Stimulated activated CD8-positive, alpha-beta memory T cell treated with anti-CD3 and anti-CD28 coated beads, Interleukin-2, amount 100 ng/mL, for 48 hours (primary cell): ENCODE measurements at places on chromosomes 3 and 15.

- DNase-seq: no peak
Measured at GRCh38 chr15:77478051-77478450, 57.4 kb downstream of the HMG20A start.

DNA sequence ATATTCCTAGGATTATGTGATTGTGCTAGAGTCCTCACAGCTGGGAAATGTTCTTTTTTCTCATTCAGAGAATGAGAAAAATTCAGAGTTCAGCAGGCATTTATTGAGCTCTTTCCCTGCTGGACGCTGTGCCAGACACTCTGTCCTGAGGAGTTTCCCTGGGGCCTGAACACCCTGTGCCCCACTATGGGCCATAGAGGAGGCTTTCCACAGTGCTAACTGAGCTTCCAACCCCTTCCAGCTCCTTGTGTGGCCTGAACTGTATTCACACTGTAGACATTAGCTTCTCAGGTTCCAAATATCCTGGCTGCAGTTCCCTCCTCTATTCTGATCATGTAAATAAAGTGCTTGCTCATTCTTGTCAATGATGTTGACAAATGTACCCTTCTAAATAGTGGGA is 10.0 kb downstream of the ABHD2 start:
- DNase-seq: no peak

DNA sequence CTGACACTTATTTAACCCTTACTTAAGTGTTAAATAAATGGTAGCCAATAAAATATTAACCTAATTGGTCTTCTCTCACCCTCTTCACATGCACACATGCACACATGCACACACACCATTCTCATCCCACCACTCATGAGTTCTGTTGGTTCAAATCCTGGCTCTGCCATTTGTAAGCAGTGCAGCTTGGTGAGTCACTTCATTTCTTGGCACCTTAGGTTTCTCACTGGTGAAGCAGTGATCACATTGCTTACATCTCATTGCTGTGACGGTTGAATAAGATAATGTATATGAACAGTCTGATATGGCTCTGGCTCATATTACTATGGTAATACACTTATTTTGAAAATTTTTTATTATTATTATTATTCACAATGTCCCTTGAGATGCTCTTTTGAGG is 33.8 kb downstream of the RIOX2 start:
- no peak for DNase-seq

GRCh38 chr15:25671132-25671531 is 192.0 kb downstream of the ATP10A start:
- no peak for DNase-seq

GRCh38 chr15:81301815-81302399 is 22.0 kb downstream of the STARD5 start:
- DNase-seq: no peak

DNA sequence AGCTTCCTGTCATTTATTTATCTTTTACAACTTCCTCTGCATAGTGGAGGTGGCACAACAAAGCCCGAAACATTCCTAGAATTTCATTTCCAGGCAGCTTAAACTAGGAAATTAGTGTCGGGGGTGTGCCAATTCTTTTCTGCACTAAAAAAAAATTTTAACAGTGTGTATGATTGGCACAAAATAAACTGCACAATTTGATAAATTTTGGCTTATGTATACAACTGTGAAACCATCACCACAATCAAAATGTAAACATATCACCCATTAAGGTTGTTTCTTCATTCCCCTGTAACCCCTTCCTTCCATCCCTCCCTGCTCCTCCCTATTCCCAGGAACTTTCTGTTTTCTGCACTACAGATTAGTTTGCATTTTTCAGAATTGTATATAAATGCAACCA is 54.7 kb downstream of the RPL39L start:
- no peak for DNase-seq

DNA sequence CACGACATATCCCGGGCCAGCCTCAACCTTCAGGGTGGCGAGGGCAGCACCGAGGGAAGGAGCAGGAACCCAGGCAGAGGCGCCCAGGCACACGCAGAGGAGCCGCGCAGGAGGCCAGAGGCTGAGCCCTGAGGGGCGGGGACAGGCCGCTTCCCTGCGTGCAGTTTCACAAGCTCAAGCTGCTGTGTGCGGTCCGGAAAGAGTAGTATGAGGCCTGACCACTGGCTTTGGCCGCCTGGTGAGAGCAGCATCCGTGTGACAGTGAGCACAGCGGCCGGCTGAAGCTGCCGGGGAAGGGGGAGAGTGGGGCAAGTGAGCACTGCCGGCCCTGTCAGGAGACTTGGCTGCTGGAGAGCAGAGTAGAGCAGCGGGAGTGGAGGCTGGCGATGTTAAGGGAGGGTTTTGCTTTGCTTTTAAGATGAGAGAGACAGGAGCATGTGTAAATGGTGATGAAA is 8.7 kb downstream of the ZDHHC19 start:
- no peak for DNase-seq

DNA sequence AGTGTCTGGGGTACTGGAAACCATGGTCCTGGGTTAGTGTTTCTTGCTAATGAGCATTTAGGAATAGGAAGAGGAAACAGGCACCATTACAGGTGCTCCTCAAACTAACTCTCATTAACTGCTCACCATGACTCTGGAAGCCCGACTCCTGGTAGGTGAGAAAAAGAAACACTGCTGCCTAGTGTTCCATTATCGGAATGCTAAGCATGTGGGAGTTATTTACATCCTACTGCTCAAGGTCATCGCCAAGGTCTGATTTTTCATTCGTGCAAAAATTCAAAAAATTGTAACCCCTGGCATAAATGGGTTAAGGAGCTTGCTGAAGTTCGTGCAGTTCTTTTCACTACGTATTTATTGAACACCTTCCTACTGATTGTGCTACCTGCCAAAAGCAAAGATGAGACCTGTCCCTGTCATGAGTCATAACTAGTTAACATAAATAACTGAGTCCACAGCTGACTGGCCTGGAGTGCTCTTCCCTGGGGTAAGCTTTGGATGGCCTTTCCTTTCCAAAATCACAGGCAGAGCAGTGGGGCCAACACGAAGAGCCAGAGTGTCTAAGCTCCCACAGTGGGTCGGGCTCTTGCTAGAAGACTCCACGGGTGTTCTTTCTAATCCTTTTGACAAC is 22.7 kb upstream of the PAQR5 start:
- no peak for DNase-seq

DNA sequence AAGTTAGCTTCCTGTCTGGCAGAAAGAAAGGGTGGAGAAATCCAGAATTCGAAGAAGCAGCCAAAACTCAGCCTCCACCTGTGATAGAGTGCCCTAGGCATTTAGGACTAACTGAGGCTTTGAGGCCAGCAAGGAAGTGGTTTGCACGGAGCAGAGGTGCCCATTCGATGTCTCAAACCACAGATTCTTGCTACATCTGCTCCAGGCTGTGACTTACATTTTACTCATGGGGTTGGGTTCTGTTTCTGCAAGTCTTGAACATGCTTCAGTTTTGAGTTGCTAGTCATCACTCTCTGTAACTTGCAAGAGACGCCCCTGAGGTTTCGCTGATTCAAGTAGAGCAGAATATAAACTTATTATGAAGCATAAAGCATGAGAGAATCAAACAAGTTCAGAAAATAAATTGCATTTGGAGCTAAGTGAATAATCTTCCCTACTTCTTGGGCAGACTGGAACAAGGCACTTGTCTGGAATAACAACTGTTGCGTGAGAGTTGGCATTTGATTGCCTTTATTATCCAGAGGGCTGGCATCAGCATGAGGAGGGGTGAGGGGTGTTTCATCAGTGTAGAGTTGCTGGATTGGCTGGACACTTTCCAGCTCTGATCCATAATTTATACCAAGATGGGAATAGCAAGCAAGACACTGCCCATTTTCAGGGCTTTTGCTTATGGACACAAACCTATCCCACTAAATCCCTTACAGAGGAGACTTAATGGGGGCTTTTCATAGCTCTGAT is 256.5 kb downstream of the AGBL1 start:
- no peak for DNase-seq

- DNase-seq: no peak
Measured at GRCh38 chr3:20324664-20325478, 138.9 kb upstream of the SGO1 start.

DNA sequence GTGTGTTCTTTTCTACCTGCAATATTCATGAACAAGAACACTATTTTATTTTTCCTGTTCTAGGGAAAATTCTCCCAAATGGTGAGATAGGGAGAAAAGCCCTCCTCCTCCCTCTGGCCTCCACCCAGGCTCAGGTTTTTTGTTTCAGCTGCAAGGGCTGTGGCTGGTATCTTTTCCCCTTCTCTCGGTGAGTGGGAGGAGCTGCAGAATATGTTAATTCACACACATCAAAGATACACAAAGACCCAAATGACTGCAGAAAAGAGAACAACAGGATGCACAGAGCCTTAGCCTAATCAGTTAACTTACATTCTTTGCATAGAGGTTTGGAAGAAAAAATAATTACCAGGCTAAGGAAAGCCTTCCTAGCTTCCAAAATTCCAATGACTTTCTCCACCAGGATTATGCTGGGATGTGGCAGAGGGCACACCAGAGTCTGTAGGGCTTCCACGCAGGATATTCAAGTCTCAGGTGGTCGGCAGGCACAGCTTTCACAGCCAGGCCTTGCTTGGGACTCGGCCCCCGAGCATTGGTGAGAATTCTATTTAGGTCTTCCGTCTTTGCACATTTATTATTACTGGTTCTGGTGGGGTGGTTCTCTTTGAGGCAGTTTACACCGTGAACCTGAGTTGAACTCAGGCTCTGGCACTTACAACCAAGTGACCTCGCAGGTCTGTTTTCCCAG is 64.9 kb downstream of the ABHD5 start:
- DNase-seq: no peak

- DNase-seq: no peak
Measured at GRCh38 chr15:37765786-37766185, 168.7 kb upstream of the TMCO5A start.

DNA sequence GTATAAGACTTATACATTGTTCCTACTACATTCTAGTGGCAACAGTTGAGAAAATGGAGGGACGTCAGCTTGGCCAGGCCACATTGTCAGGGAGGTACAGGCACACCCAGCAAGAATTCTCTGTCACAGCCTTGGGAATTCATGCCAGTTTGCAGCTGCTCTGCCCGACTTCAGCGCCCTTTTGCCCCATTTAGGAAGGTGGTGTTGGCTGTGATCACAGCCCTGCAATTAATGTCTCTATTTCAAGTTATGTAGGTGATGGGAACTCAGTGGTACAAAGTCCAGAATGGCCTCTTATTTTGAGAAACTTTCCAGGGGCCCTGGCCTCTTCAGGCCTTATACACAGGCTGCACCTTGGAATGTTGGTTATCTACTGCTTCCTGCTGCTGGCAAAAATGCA is 26.7 kb downstream of the AMOTL2 start:
- no peak for DNase-seq

- DNase-seq: no peak
Measured at GRCh38 chr15:45333550-45333949, 44.8 kb downstream of the GATM start.

- no peak for DNase-seq
Measured at GRCh38 chr3:14407203-14407602, 4.8 kb downstream of the SLC6A6 start.

DNA sequence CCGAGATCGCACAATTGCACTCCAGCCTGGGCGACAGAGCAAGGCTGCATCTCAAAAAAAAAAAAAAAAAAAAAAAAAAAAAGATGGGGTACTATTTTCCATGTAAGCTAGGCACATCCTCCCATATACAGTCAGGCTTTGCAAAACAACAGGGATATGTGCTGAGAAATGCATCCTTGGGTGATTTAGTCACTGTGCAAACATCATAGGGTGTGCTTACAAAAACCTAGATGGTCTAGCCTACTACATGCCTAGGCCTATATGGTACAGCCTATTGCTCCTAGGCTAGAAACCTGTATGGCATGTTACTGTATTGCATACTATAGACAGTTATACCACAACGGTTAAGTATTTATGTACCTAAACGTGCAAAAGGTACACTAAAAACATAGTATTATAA is 75.0 kb downstream of the TTBK2 start:
- DNase-seq: no peak

GRCh38 chr3:177640319-177640965 is 443.2 kb upstream of the TBL1XR1 start:
- DNase-seq: no peak

DNA sequence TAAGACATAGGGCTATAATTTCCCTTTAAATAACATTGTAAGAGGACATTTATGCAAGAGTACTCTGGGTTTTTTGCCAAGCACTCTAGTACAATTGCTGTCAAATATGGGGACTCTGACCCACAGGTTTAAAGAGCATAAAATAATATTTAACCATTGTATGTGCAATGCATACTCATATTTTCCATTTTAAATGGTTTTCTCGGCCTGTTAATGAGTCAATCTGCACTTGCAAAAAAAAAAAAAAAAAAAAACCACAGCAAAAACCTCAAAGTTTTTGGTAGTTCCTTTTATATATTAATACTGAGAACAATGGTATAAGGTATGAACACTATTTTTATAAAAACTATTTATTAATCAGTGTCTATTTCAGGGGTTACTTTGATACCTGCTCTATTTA is 304.0 kb upstream of the CBLB start:
- no peak for DNase-seq
